ENCODE measurements at places on chromosomes 3 and 15.

DNA sequence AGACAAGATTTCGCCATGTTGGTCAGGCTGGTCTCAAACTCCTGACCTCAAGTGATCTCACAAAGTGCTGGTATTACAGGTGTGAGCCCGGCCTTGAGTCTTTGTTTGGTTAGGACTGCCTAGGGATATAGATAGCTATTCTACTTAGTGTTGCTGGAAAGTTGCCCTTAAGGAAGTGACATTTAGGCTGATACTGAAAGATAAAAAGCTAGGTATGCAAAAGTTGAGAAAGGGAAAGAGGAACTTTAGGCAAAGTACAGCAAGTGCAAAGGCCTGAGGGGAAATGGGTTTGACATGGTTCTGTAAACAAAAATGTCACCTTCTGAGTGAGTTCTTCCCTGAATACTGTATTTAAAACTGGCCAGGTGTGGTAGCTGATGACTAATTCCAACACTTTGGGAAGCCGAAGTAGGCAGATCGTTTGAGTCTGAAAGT is 111.5 kb downstream of the ZNF609 start:
- DNase-seq: no peak

DNA sequence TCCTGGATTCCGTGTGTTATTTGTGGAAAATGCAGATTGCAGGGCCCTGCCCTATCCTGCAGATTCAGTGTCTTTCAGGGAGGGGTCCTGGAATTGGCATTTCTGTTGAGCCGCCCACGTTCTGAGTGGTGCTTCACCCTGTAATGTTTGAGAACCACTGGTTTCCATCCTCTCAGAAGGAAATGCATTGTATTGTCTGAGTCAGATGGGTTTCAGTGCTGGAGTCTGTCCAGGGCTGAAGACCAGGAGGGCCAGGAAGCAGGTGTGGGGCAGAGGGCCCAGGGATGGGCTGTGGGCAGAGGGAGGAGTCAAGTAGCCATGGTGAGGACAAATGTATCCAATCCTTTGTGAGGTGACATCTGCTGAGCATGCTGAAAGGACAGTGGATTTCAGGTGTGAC is 123.8 kb downstream of the SV2B start:
- DNase-seq: no peak

DNA sequence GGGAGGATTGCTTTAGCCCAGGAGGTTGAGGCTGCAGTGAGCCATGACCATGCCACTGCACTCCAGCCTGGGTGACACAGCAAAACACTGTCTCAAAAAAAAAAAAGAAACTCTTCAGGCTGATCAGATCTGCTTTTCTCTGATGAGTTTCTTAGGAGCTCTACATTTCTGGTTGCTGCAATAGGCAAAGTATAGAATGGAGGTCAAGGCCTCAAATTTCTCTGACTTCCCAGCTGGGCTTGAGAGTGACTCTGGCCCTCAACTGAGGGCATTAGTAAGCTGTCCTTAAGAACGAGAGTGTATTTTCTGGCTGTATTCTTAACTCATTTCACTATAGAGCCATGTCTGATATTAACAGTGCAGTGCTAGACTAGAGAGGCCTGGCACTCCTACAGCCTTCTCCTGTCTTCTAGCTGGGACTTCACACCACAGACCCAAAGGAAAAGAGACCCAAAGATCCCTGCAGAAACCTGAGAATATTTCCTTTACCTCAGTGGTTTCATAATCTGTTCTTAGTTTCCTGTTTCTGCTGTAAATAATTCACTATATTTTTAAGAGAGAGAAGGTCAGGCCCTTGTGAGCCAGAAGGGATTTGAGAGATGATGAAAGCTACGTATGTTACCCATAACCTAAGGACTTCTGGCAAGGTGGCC is 2.0 kb upstream of the NR1I2 start:
- no peak for DNase-seq

GRCh38 chr3:194133661-194134230 is 2.2 kb upstream of the HES1 start:
- peak; percentile 1 for DNase-seq

DNA sequence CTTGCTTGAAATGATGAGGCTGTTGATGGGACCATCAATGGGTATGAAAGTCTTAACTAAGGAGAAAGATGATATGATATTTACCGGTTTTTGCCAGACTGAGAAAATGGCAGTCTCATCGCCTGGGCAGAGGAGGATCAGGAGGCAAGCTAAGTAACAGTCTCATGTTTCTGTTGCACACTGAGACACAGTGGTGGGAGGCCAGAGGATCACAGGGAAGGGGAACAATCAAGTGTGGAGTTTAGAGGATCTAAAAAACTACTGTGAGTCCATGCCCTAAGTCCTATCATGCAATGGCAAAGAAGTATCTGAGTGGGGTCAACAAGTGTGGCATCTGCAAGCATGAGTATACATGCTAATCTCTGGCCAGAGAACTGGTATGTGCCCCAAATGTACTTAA is 62.2 kb downstream of the SUMF1 start:
- DNase-seq: no peak

GRCh38 chr3:70982700-70983140 is 600.8 kb downstream of the FOXP1 start:
- DNase-seq: no peak

- no peak for DNase-seq
These were observed 135.0 kb downstream of the STAG1 start for GRCh38 chr3:136617198-136617597.

GRCh38 chr15:101558221-101558941 is 68.9 kb upstream of the PCSK6 start:
- DNase-seq: no peak

DNA sequence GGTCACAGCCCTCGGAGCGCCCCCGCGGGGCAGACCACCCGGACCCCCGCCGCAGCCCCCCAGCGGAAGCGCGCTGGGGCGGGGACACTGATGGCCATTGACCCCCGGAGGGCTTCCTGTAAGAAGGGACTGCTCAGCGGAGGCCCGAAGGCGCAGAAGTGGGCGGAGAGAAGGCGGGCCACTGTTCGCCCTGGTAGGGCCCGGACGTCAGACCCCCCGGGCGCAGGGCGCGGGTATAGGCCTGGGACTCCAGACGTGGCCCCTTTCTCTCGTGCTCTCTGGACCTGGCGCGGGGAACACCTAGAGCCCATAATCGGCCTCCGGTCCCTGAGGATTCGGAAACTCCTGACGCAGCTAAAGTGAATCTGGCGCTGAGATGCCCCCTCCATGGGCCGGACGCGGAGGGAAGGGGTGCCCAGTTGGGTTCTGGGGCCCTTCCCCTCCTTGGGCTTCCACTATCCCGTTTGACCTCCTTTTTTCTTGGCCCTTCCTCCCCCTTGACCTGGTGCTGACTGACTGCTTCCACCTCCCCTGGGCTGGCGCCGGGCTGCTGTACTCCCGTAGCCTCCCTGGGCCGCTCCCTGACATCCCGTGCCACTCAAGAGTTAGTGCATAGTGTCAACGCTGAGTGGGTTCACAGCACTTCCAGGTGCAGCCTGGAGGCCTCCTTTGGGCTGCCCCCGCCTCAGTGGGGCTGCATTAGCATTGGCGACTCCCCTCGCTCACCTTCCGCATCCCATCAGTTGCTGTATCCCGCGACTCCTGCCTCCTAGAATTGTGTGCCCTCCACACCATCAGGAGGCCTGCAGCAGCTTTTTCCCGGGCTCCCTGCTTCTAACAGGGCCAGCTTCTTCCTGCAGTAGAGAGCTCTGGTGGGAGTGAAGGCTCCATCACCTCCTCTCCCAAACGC is 694 bp downstream of the ABTB1 start:
- DNase-seq: peak; percentile 34

DNA sequence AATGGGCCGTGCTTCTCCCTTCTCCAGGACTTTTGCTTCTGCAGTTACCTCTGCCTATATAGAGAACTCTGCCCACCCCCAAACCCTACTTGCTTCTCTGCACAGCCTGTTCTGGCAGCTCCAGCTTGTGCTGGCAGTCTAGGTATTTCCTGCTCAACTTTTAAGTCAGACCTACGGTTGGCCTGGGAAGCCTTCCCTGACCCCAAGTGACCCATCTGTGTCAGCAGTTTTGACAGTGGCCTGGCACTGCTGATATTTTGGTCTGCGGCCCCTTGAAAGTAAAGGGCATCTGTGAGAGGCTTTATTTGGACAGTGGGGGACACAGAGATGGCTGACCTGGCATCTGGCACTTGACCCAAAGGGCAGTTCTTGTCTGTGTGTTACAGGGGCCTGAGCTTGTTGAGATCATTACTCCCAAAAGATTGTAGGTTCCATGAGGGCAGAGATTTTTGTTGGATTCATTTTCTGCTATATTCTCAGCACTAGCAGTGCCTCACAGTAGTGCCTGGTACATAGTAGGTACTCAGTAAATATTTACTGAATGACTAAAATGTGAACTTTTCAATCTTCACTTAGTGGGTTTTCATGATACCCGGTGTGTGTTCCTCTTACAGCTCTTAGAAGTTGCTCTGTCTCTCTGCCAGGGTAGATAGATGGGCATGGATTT is 55.2 kb upstream of the TRAK1 start:
- no peak for DNase-seq

DNA sequence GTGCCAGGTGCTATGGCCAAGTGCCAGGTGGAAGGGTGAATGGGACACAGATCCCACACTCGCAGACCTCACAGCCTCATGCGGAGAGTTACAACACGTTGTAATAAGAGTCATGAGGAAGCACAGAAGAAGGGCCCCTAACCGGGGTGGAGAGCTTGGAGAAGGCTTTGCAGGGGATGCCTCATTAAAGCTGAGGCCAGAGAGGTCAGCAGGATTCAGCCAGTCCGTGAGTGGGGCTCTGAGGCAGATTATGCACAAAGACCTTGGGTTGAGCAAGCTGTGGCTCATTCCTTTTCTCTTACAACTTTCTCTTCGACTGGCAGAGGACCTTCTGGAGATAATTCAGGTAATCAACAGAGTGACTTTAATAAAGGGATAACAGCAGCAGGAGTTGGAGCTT is 65.3 kb upstream of the SNRK start:
- DNase-seq: no peak

Measured in activated gamma-delta T cell treated with anti-CD3 and anti-CD28 coated beads, Interleukin-2, amount 50 U/mL, for 16 hours (primary cell).